COLO829 (cell line): ENCODE measurements at places on chromosomes 16 and 17.

- no peak for DNase-seq
Measured at GRCh38 chr16:8961811-8962390, 1.8 kb downstream of the USP7 start.

DNA sequence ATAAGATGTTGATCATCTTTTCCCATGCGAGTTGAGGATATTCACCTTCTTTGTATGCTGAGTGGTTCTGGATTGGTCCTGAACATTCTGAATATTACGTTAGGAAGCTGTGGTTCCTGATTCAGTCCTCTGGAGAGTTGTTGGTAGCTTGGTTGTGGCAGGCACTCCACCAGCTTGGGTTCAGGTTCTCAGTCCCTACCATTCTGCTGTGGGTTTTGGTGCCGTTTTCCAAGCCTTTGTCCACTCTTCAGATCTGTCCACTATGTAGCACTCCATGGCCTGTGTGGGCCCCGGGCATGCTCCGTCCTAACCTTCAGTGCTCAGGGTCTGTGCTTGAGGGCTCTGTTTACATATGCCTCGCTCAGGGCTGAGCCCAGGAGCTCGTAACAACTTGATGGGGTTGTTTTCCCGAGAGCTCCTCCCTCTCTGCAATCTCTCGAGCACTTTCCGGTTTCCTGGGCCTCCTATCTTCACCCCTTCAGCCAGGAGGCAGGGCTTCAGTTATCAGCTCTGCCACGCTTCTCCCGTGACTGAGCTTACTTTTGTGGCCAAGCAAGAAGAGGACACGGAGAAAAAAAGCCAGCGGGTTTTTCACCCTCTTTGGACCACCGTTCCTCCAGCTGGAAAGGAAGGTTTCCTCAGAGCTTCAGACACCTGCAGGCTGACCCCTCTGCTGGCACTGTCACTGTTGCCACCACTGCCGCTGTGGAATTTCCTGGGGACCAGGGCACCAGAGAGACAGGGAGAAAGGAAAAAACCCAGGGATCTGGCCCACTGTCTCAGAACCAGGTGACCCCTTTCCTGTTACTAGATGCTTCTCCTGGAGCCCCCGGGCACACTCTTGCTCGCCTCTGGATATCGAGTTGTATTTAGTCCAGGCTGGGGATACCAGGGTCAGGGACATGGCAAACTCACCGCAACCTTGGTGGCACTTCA, 19.6 kb downstream of the KIAA0513 start:
- no peak for DNase-seq

DNA sequence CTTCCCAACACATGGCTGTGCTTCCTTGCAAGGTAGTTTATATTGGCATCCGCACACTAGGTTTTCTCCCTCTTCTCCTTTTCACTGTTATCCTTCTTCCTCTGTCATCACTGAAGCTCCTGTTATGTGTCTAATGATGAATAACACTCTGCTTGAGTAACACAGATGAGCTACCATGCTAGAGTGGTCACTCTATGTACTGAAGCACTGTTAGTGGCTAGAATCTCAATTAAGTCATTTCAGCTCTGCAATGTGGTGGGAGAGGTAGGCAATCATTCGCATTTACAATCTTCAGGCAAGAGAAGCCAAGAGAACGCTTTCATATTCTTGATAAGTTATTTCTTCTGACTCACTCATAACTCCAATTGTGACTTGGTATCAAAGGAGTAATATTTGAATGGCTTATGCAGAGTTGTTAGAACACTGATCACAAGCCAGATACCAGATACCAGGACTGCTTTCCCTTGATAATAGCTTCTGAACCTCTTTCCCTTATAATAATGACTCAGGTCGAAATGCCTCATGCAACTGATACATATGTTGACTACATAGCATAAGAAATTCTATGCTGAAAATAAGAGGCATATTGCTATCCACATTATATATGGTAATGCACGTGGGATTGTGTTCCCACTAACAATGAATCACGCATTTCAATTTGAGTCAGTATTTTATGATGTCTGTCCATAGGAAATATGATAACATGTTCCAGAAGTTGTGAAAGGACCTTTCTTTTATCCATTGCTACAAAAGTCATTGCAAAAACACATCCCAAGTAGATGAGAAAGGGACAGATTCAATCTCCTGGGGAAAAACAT, 158.0 kb upstream of the HS3ST3A1 start:
- DNase-seq = no peak

DNA sequence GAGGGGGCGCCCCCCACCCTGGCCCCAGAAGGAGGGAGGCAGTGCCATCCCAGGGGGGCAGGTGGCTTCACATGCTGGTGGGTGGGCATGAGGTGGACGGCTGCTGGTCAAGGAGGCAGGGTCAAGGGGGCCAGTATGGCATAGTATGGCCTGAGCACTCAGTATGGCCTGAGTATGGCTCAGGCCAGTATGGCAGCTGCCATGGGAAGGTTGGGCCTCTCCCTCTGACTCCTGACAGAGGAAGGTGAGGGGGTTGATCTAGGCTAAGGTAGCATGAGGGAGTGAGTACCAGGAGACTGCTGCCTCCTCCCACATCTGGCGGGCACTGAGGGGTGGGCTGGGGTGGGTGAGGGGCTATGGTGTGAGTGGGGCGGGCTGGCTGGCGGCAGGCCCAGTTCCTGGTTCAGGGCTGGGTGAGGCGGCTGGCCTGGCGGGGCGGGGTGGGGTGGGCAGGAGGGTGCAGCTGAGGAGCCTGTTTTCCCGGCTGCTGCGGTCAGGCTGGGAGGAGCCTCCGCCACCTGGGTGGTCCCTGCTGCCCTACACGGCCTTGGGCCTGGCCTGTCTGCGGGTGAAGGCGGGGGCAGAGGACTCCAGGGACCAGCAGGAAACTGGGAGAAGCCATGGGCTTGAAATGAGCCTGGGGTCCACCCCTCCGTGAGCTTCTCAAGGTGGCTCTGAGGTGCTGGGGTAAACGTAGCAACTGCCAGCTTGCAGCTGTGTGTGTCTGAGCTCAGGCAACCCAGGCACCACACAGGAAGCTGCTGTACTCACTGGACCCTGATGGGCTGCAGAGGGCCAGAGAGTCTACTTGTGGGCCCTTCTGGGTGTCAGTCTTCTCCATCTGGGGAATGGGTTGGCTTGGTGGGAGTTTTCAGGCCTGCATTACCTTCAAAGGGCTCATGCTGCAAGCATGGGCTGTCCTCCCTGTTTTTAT, 57.0 kb downstream of the RAI1 start:
- DNase-seq = no peak

GRCh38 chr17:58503866-58504265, 10.6 kb downstream of the MTMR4 start:
- no peak for DNase-seq

DNA sequence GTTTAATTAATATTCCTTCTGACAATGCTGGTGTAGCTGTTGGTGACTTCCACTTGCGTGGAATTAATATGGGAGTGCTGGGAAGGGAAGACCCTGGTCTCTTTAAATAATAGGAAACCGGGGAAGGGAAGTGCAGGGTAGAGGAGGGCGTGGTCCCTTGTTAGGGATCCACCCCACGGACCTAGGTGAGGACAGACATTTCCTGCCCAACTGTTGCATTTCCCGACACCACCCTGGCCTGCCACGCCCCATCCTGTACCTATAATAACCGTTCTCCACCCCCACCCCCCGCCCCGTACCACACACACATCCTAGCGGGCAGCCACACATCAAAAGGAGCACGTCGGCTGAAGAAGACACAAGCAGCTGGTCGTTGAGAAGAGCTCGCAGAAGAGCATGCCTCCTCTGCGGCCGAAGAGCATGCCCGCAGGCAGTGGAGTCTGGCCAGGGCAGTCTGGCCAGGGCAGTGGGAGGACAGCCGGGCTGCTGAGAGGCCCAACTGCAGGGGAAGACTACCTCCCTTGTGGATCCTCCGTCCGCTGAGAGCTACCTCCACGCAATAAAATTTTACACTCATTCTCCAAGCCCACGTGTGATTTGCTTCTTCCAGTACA, 36.8 kb upstream of the MMD start:
- DNase-seq = no peak

- no peak for DNase-seq
Measured at GRCh38 chr16:57092786-57093411, 516 bp downstream of the CPNE2 start.

- peak; percentile 3 for DNase-seq
Measured at GRCh38 chr16:64475627-64476351, 646.1 kb downstream of the CDH11 start.

DNA sequence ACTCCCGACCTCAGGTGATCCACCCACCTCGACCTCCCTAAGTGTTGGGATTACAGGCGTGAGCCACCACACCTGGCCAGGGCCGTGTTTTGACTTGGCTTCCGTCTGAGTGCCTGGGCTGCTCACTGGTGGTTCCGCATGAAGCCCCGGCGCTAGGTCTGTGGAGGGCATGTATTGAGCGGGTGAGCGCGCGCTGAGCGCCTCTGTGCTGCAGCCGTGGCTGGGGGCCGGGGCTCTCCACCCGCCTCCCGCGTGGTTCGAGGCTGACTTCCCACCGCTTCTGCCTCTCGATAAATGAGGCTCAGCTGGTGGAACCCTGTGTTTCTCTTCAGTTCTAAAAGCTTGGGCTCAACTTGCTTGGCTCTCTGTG, 38.9 kb upstream of the ATP2A3 start:
- DNase-seq = no peak

- DNase-seq = no peak
Measured at GRCh38 chr17:47742319-47743181, 9.5 kb downstream of the TBX21 start.

DNA sequence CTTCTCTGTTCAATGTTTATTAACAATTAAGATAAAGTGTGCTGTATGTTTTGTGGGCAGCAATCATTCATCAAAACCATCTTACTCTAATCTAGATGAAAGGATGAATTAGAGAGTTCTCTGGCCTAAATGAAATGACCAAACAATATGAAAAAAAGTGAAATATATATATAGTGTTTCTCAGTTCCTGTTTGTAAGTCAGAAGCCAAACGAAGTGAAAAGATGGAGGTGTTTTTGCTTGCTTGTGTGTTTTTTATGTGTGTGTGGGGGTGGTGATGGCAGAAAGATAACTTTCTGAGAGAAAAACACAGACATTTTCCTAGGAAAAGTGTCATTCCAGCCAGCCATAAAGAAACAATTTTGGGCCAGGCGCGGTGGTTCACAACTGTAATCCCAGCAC, 138.6 kb downstream of the CDH8 start:
- DNase-seq = no peak

- DNase-seq = no peak
Measured at GRCh38 chr16:11448796-11449416, 103.6 kb downstream of the RMI2 start.

DNA sequence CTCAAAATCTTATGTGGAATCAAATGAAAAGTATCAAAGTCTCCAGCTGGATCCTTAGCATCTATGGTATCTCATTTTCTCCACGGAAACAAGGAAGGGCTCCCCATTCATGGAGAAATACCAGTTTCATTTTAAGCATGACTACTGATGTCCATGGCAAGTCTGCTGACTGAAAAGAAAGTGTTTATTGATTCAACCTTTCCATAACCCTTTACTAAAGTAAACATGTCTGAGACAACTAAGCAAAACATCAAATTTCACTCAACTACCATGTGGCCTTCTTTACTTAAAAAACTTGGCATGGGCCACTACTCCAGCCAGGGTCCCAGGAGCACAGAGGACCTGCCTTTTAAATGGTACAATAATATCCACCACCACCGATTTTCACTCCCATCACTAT, 928.0 kb upstream of the SOX9 start:
- no peak for DNase-seq

- no peak for DNase-seq
Measured at GRCh38 chr16:4231886-4232285, 10.0 kb downstream of the SRL start.

GRCh38 chr16:4005731-4006130, 110.5 kb downstream of the ADCY9 start:
- DNase-seq = no peak

DNA sequence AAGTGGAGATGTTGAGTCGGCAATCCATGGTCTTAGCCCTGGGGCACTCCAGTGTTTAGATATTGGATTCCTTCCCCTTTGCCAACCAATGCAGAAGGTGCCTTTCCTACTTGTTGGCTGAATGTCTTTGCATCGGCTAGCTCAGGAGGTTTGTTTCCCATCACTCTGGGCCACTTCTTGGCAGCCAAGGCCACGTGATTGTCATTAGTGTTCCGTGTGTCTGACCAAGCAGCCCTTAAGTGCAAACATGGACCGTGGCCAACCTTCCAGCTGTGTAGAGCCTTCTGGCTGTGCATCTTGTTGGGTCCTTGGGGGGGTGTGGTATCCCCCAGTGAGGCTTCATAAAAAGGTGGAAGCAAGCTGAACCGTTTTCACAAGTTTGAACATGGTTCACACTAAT, 66.0 kb downstream of the GNAO1 start:
- DNase-seq = no peak

GRCh38 chr17:78197147-78197832, 10.1 kb downstream of the AFMID start:
- no peak for DNase-seq

DNA sequence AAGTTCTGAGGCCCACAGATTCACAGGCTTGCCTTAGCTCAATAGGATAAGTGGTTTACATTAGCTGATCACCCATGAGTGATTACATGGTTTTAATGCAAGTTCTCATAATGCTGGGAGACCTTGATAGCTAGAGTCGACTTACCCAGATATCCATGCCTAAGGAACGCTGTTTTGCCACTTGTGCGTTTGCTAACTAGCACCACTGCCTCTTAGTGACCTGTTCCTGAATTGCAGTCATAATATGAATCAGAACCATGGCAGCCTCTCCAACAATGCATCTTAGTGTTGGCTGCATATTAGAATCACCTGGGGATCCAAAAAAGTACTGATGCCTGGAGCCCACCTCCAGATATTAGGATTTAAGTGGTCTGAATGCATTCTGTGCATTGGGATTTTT, 251.1 kb upstream of the CDH5 start:
- DNase-seq = no peak

DNA sequence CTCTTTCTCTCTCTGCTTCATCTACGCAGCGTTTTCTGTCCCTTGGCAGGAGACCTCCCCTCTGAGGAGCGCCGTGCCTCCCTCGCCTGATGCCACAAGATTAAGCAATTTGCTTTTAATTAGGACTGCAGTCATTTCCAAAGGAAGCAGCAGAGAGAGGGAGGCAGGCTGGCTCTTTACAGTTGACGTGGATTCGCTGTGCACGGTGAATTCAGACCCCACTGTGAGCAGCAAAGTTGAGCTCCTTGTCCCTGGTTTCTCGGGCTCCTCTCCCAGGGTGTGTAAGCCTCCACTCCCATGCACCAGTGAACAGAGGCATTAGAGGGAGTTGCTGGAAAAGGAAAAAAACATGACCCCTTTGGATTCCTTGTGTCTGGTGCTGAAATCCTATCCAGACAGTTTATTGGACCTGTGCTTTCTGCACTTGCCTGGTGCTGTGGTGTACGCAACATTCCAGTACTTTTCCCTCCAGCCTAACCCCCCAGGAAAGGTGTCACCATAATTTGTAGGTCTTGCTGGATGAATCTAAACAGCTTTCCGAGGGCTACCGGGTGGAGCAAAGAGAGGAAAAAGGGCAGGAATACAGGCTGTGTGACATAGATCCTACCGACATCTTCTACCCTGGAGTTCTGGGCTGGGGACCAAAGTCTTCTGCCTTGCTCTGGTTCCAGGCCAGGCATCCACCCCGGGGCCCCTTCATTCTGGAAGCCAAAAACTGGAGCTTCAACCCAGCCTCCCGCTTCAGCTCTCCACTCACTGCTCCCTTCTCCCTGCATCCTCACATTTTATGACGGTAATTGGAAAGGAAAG, 171.0 kb downstream of the MAF start:
- DNase-seq = no peak
